ENCODE measurements at places on chromosomes 6 and 20. TPM values are rescaled to one million over a fixed set of nuclear protein-coding genes. Genes with fewer than 3 reads are reported as not detected.

Gene GHRH
- not detected for total RNA-seq

Gene BMP6
- total RNA-seq = 1.7 TPM

Gene TINAG
- not detected for total RNA-seq

Gene RSPH4A
- total RNA-seq = 0.05 TPM

Gene COL9A3
- total RNA-seq = not detected

Gene HAO1
- not detected for total RNA-seq

Data from SJSA1 (cell line).